ENCODE measurements at places on chromosomes 12 and 14.
A peak's percentile ranks its signal among the peaks of the same experiment; 100 is the strongest.

- DNase-seq = no peak
Observed at GRCh38 chr14:54356172-54356571, 40.6 kb upstream of the CDKN3 start.

DNA sequence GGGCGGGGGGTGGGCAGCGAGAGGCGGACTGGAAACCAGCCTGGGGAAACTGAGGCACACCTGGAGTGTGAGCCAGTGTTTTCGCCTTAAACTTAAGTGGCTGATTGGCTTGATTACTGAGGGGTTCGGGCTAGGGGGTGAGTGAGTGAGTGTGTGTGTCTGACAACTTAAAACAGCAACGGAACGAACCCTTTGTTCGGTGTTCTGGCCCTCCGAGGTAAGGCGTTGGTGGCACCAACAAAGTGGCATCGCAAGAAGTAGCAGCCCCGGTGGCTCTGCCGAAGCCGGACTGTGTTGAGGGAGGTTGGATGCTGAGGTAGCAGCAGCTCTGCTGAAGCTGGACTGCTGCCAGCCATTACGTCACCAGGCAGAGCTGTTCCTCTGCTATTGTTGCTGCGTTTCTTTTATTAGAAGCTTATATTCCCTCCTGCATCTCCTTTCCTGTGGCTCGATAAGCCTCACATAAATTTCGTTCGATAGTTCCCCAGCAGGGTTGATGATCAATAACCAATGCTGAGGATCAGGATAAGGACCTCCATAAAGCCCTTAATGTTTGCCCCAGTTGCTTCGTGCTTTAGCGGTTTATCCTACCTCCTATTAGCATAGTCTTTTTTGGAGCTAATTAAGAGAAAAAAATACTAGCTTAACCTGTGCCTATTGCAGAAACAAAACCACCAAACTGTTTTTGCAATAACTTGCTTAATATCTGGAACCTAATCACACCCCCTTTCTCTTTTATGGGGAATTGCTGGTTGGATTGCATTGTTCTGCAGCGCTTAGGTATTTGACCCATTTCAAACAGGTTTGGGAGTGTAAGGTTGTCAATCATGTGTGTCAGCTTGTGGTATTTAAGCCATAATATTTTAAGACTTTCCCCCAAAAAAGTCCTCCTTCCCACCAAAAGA is 1.3 kb downstream of the GPR137C start:
- peak; percentile 24 for DNase-seq

DNA sequence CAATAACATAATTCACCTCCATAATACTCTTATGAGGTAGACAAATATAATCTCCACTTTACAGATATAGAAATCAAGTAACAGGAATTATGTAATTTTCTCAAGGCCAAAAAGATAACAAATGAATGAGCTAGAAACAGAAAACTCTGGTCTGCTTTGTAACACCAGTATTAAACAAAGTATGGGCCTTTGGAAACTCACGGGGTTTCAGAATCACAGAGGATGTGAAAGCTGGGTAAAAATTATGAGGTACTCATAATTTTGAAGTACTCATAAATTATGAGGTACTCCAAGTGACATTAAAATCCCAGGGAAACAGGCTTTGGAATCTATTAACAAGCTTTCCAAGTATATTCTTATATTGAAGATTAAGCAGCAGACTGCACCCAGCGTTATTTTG is 140.2 kb downstream of the MED13L start:
- DNase-seq = no peak

DNA sequence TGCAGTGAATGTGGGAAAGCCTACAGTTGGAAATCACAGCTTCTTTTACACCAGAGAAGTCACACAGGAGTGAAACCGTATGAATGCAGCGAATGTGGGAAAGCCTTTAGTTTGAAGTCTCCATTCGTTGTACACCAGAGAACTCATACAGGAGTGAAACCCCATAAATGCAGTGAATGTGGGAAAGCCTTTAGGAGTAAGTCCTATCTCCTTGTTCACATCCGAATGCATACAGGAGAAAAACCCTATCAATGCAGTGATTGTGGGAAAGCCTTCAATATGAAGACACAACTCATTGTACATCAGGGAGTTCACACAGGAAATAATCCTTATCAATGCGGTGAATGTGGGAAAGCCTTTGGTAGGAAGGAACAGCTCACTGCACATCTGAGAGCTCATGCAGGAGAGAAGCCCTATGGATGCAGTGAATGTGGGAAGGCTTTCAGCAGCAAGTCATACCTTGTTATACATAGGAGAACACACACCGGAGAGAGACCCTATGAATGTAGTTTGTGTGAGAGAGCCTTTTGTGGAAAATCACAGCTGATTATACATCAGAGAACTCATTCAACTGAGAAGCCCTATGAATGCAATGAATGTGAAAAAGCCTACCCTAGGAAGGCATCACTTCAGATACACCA is 24.6 kb downstream of the ZNF26 start:
- no peak for DNase-seq

DNA sequence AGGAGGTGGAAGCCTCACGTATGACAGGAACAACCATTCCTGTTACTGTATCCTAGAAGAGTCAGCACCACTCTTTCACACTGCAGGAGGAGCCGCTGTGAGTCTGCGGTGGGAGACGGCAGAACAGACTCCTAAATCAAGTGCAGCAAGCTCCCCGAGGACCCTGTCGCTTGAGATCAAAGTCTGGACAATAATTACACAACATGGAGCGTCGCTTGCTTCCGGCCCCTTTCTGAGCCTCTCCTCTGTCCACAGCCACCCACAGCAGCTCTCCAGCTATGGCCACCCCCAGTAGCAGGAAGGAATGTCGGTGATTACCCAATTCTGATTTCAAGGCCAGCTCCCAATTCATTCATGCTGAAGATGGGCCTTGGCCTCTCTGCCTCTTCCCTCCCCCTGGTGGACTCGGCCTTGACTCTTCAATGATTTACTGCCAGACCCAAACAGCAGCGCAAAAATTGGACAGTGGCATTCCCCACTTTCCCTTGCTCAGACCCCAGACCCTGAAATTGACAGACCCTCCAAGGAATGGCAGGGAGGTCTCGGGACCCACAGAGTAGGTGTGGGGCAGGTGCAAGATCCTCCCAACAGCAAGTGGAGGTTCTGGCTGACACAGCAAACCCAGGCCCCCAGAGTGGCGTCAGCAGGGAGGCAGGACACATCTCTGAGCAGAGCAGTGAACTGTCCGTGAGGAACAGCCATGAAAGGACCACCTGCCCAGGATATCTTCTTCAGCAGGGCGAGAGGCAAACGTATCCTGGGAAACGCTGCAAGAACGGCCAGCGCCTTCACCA is 272.7 kb upstream of the DIO3 start:
- no peak for DNase-seq

GRCh38 chr12:52845946-52846345 is 2.8 kb downstream of the KRT78 start:
- DNase-seq = no peak

DNA sequence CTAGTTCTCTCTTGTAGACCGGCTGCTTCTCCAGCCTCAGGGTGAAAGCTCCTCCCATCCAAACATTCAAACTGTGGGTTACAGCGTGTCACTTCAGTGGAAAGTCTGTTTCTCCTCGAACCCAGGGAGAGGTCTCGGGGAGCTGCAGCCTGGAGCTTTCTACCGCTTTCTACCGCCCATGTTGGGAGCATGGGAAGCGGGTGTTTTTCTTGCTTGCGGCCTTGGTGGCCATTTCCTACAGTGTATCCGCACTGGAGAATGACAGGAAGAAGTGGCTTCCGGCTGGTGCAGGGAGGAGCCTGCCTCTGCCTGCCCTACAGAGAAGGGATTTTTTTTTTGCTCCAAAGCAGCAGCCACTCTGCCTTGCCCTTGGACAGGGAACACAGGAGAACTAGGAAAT is 21.2 kb downstream of the ZFP36L1 start:
- no peak for DNase-seq

GRCh38 chr14:82861313-82861712 is 1327.7 kb upstream of the SEL1L start:
- DNase-seq = no peak

GRCh38 chr12:23662966-23663365 is 286.5 kb downstream of the SOX5 start:
- DNase-seq = no peak

DNA sequence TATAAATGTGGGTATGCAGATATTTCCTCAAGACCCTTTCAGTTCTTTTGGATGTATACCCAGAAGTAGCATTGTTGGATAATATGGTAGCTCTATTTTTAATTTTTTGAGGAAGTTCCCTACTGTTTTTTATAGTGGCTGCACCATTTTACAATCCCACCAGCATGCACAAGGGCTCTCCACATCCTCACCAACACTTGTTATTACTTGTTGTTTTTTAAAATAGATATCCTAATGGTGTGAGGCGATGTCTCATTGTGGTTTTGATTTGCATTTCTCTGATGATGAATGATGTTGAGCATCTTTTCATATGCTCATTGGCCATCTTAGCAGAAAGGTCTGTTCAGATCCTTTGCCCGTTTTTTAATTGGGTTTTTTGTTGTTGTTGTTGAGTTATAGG is 47.1 kb downstream of the DIP2B start:
- DNase-seq = no peak

DNA sequence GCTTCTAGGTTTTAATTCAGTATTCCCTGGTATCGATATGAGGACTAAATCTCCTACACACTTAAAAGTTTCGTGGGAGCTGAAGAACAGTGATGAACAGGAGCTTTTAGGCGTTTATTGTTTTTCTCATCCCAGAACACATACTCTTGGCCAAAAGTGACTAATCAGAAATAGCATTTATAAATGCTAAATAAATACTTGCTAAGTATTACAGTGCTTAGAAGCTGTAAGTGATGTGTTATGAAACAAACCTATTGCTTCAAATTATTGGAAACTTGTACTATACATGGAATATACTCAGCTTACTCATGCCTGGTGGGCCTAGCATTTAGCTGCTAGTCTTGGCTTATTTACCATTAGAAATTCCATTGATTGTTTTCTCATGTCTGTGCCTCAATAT is 24.9 kb downstream of the FRS2 start:
- no peak for DNase-seq

DNA sequence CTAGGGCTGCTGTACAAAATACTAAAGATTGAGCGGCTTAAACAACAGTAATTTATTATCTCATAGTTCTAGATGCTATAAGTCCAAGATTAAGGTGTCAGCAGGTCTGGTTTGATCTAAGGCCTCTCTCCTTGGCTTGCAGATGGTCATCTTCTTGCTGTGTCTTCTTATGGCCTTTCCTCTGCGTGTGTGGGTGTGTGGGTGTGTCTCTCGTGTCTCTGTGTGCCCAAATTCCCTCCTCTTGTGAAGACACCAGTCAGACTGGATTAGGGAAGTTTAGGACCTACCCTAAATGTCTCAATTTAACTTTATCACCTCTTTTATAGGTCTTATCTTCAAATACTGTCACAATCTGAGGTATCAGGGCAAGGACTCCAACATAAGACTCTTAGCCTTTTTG is 28.3 kb downstream of the DDHD1 start:
- DNase-seq = no peak

DNA sequence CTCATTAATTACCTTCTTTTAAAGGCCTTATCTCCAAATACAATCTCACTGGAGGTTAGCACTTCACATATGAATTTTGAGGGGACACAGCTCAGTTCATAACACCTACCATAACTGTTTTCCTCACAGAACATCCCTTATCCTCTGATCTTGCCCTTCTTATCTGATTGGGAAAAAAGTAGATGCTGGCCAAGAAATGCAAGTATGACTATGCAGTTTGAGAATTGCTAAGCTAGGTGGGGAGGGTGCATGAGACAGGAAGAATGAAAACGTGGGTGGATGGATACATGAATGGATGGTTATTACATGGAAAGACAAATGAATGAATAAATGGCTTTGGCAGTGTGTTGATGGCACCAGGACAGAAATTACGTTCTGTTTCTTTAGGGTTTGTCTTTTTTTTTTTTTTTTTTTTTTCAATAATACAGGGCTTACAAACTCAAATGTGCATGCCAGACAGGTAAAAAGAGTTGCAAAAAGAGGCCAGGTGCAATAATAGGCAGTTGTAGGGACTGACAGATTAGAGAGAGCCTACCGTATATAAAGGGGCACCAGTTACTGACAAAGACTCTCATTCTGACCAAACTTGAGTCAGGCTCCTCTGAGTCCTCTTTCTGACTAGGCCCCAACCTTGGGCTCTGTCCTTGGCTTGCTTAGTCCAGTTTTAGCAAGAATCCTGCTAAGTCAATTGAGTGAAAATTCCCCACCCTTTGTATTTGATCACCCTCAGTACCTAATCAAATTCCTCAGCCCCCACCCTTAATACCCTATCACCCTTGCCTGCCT is 304.9 kb downstream of the ZFP36L1 start:
- DNase-seq = no peak

DNA sequence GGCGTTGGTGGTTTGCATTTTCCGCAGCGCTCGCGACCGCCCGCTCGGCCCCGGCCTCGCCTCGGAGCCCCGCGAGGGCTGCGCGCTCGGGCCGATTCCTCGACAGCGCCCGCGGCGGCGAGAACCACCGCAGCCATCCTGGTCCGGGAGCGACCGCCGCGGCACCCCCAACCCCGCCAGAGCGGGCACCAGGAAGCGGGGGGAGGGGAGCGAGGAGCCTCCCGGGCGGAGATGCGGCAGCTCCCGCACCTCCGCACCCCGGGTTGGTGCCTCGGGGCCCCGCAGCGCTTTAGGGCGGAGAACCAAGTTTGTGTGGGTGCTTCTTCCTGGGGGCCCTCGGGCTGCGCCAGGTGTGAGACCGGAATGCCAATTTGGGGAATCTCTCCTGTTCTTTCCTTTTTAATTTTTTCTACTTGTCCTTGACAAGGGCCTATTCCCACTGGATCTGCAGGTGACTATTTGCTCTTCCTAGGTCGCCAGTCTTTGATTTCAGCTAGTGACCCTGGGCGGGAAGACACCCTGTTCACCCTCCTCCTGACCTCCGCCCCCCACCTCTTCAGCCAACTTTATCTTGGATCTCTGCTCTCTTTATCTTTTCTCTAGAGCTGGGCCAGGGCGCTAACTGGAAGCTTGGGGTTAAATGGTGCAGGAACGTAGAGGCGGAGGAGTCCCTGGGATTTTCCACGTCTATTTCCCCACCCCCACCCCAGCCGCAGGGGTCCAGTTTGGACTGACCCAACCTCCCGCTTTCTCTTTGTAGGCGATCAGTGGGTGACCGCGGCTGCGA is at the start of gene SOCS2:
TSS of gene SOCS2 (plus strand) at position 751 of the 787 bp plus-strand sequence. CDS start 223 bp downstream, outside the sequence.
- no peak for DNase-seq

GRCh38 chr14:51612449-51612848 is 39.3 kb upstream of the FRMD6 start:
- DNase-seq = no peak

DNA sequence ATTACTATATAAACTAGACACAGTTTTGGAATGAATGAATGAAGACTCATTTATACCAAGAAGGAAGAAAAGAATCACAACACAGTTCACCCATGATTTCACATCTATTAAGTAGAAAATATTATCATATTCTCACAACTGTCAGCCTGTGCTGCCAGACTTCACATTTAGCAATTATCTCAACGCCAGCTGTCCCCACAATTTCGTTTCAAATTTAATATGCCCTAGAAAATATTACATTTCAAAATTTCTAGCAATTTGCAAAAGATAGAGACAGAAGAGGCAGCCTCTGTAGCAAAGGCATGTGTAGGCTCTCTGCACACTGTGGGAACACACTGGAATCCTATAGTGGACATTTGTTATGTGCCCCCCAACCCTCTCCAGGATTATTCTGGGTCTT is 83.6 kb downstream of the ANKS1B start:
- DNase-seq = no peak

Measured in activated gamma-delta T cell (primary cell).